ENCODE measurements at places on chromosomes 16 and 17.
A peak's percentile ranks its signal among the peaks of the same experiment; 100 is the strongest.

- DNase-seq, result no peak
These were observed 33.2 kb upstream of the FAM20A start for GRCh38 chr17:68634345-68634876.

- DNase-seq, result peak; percentile 45
These were observed 3.3 kb upstream of the FBXL20 start for GRCh38 chr17:39404542-39405378.

DNA sequence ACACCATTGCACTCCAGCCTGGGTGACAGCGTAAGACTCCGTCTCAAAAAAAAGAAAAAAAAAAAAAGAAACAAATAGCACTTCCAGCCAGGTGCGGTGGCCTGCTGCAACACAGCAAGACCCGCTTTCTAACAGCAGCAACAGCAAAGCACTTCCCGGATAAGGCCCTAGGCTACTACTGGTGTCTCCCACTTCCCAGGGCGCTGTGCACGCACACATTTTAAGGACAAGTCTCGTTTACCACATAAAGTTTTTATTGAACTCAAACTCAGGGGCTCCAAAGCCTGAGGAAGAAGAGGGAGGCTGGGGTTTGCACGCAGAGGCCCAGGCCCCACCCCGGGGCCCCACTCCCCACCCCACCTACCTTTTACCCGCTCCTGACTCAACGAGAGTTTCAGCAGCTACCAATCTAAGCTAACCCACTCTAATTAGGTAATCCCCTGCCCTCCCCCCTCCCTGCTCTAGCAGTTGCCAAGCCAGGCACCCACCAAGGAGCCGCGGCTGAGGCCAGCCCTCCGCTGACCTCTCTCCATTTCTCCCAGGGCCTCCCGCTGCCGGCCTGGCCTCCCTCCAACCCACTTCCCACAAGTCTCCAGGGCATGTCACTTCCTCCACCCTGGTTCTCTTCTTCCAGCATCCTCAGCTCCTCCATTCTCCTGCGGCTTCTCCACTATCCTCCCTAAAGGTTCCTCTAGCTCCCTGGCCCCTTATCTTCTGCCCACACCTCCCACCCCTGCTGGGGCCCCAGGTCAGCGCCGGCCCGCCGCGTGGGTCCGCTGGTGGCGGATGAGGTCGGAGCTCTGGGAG, 2.4 kb downstream of the ZNF768 start:
- DNase-seq, result no peak

GRCh38 chr17:9219631-9220397, 198.5 kb downstream of the NTN1 start:
- no peak for DNase-seq

DNA sequence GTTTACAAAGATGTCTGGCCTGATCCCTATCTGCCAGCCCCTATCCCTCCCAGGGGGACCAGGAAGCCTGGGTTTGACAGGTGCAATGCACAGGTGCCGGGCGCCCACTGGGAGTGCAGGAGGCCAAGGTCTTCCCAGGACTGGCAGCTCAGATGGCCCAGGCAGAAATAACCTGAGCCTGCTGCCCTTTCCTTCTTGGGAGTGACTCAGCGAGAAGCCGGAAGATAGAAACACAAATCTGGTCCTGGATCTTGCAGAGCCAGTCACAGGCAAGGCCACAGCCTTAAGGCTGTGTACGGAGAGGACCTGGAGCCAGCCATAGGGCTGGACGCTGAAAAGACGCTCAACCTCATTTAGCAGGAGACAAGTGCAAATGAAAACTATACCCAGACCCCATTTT, 27.7 kb downstream of the GPR142 start:
- no peak for DNase-seq

DNA sequence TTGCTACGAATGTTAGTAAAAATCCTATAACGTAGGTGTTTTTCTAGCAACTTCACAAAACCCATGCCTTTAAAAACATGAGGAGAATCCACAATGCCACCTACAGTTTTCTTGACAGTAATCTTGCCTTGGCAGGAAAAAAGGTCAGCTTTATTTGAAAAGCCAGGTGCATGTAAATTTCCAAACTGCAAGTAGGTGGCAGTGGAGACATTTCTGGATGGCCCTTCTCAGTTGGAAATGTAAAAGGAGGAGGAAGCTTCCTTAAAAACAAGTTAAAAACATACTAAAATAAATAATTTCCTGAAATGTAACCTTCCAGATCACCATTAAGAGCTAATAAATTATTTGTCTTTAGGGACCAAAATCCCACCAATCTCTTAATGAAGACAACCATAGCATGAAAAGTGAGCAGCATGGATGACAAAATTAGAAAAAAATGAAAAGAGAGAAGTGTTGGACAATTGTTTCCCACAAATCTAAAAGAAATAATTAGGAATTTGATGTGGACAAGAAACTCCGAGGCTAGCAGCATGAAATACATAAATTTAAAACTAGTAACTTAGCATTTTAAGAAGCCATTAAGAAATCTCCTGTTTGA, 152.2 kb downstream of the SNX11 start:
- DNase-seq, result peak; percentile 67

DNA sequence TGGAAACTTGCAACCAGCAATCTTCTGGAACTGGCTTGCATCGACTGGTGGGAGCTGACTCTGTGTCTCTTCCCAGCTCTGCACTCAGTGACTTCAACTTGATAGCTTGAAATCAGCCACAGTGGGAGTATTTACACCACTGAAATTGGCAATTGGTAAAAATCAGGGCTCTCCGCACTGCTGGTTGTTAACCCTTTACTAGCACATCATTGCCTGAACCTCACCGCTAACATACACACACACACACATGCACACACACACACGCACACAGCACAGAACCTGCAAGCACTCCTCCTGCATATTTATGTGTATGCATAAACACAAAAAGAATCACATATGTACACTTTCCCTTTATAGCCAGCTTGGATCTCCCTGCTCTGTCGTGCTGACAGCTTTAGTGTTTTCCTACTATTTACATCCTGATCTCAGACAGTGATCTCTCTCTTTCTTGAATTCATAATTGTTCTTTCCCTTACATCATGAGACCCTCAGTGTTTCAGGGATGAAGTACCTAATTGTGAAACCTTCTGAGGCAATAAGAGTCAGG, 7.9 kb upstream of the TMIGD1 start:
- no peak for DNase-seq

GRCh38 chr16:87350681-87351319, 32.8 kb downstream of the FBXO31 start:
- no peak for DNase-seq
